Mammary epithelial cell (primary cell): ENCODE measurements at places on chromosomes 13 and 19.

DNA sequence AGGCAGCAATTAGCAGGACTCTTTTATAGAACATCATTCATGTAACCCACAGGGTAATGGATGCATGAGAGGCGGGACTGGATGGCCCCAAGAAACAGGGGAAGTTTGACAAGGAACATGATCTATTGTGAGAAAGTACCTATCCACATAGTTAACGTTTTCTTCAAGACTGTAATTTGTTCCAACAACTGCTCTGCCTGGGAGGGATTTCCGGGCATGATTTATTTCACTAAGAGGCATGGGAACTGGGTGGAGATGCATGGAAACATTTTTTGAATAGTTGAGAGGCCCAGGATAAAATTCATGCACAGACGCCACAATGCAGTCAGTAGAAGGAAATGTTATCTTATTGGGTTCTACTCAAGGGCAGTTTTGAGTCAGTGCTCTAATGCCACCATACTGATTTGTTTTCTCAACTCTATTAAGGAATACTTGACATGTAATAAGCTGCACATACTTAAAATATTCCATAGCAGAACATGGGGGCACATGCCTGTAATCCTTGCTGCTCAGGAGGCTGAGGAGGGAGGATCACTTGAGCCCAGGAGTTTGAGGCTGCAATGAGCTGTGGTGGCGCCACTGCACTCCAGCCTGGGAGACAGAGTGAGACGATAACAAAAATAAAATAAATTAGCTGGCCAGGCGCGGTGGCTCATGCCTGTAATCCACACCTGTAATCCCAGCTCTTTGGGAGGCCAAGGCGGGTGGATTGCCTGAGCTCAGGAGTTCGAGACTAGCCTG is 9.9 kb upstream of the ATG4D start:
- DNase-seq: peak; percentile 83

GRCh38 chr19:18521692-18522123 is at the start of gene ELL:
TSS of gene ELL (minus strand) at chr19:18522070. CDS start at chr19:18522055, 15 bp downstream.
- DNase-seq: no peak

GRCh38 chr13:50796463-50796862 is 47.0 kb downstream of the DLEU7 start:
- no peak for DNase-seq

GRCh38 chr19:51396175-51396574 is 5.8 kb upstream of the C19orf84 start:
- DNase-seq: no peak

DNA sequence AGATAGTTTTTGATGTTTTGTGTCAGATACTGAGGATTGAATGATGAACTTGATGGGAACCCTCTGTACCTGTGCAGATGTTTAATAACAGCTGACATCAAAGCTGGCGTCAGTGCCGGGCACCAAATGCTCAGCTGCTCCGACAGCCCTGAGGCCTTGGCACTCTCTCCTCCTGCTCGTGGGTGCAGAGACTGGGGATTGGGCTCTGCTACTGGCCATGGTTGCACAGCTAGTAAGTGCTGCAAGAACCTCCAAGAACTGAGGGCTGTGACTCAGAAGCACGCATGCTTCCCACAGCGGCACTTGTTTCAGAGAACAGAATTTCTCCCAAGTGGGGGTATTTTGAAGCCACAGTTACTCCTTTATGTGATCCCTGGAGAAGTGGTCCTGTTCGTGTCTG is 5.9 kb downstream of the LAMP1 start:
- no peak for DNase-seq

DNA sequence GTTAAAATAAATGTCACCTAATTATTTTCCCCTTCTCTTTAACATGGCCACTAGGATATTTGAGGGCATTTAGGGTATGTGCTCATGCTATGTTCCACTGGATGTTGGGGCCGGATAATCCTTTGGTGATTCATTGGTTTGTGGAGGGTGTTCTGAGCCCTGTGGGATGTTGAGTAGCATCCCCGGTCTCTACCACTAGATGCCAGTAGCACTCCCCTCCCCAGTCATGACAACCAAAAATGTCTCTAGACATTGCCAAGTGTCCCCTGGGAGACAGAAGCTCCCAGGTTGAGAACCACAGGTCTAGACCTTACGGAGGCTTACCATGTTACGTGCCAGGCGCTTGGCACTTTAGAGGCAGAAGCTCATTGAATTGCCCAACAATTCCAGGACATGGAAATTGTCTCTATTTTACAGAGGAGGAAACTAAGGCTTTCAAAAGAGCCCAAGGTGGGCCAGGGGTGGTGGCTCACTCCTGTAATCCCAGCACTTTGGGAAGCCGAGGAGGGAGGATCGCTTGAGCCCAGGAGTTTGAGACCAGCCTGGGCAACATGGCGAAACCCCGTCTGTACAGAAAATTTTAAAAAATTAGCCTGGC is 14.1 kb downstream of the SHANK1 start:
- DNase-seq: peak; percentile 50

GRCh38 chr13:40187324-40187795 is 479.1 kb downstream of the FOXO1 start:
- DNase-seq: no peak

DNA sequence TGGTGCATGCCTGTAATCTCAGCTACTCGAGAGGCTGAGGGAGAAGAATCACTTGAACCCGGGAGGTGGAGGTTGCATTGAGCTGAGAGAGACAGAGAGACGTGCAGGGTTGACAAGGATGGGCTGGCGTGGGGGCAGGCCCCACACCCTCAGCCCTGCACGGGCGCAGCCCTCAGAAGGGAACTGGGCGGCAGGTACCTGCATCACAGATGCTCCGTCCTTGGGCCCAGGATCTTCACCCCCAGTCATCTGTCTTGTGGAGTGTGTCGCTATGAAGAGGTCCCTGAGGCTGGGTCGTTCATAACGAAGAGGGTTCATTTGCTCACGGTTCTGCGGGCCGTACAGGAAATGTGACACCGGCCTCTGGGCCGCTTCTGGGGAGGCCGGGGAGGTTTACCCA is 20.3 kb downstream of the C2CD4C start:
- no peak for DNase-seq

DNA sequence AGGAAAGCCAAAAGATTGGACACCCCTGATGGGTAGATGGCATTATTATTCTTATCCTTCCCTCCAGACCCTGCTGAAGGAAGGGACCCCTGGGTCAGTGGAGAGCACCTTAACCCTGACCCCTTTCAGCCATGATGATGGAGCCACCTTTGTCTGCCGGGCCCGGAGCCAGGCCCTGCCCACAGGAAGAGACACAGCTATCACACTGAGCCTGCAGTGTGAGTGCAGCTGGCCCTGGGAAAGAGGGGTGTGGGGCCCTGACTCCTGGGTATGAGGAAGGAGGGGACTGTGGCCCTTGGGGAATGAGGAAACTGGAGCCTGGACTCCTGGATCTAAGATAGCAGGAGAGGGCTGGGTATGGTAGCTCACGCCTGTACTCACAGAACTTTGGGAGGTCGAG is 2.7 kb downstream of the KIRREL2 start:
- no peak for DNase-seq

DNA sequence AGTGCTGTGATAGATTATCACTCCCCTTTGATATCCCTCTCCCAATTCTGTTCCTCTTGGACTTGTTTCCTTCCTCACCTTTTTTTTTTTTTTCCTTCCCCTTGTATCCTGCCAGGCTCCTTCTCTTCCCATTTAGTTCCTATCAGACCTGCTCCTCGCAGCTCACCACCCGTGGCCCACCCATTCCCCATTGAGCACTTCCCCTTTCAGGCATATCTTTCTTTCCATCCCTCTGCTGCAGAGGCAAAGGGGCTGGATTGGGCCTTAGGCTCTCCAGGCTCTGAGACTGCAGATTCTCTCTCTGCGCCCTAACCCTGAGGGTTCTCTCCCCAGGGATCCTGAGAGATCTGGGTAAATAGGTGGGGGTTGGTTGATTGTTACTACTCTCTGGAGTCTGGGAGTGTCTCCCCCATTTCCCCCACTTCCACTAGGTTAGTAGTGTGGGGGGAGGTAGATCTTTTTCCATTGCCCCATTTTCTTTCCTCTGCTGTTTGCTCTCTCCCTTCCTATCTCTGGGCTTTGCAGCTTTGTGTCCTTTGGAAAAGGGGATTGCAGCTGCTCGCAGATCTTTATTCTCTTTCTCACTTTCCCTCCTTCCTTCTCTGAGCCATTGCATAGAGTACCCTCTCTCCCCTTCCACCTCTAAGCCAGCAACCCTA is 2.3 kb downstream of the ARHGAP35 start:
- DNase-seq: no peak

GRCh38 chr19:11984986-11985385 is 20.1 kb downstream of the ZNF763 start:
- DNase-seq: no peak

- no peak for DNase-seq
These were observed 1.7 kb downstream of the UTP14C start for GRCh38 chr13:52026246-52026626.

DNA sequence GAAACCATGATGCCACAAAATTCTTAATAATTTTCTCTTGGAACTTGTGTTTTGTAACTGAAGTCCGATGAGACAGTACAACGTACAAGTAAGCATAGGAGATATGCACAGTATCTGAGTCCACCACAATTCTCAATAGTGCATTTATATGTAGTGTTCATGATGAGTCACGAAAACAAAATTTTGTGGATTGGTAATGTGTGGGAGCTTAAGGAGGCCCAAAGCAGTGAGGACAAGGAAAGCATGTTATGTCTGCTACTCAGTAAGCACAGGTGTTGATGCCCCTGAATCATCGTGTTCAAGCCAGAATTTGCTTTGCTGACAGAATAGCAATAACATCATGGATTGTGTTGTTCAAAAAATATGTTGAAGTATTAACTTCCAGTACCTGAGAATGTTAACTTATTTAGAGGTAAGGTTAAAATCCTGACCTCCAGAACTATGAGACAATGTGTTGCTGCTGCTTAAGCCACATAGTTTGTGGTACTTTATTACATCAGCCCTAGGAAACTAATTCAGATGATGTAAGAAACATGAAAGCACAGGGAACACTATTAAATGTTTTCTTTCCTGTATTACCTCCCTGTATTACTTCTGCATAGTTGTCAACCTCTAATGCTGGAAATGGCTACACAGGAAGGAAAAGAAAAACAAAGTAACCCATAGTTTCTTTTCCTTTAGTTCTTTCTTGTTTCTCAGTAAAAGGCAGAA is 201.3 kb downstream of the SLITRK6 start:
- DNase-seq: peak; percentile 92

DNA sequence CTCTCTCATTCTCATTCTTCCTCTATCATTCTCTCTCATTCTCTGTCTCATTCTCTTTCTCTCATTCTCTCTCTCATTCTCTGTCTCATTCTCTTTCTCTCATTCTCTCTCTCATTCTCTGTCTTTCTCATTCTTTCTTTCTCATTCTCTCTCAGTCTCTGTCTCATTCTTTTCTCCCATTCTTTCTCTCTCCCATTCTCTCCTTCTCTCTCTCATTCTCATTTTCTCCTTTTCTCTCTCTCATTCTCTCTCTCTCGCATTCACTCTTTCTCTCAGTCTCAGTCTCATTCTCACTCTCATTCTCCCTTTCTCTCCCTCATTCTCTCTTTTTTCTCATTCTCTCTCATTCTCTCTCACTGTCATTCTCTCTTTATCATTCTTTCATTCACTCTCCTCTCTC is 152.0 kb upstream of the UQCRFS1 start:
- DNase-seq: no peak

GRCh38 chr13:59133903-59134302 is 1029.8 kb downstream of the DIAPH3 start:
- DNase-seq: no peak

- peak; percentile 99 for DNase-seq
These were observed at the start of gene TRIM28 for GRCh38 chr19:58543826-58544590. TSS of gene TRIM28 (plus strand) at chr19:58544064. CDS start at chr19:58544758, 694 bp downstream.

- DNase-seq: no peak
These were observed 6.6 kb upstream of the IGFL2 start for GRCh38 chr19:46141421-46141820.

DNA sequence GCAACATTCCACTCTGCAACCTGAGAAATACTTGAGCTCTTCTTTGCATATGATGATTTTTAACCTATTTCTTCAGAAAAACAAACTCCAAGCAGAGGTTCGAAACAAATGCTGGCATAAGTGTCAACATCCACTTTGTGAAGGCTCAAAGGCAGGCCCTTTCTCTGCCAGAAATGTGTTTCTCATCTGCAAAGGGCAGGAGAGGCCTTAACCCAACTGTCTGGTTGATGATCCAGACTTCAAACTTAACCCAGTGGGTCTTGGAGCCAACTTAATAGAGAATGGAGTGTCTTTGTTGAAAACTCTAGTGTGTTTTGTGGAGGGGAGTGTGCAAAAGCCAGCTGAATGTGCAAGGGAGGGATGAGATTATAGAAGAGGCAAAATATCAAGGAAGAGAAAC is 28.3 kb upstream of the ZNF507 start:
- no peak for DNase-seq

GRCh38 chr13:113083402-113084061 is 22.1 kb upstream of the F7 start:
- no peak for DNase-seq

DNA sequence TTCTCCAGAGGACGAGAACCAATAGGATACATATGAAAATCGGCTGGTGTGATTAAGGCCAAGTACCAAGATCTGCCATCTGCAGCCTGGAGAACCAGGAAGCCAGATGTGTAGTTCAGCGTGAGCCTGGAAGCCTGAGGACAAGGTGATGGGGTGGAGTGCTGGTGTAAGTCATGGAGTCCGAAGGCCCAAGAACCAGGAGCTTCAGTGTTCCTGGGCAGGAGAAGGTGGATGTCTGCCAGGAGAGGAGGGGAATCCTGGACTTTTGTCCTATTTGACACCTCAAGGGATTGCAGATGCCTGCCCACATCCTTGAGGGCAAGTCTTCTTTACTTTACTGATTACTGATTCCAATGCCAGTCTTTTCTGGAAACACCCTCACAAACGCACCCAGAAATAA is 71.5 kb downstream of the SPATA13 start:
- no peak for DNase-seq

- no peak for DNase-seq
These were observed 53.4 kb downstream of the KLF12 start for GRCh38 chr13:74080762-74081161.

DNA sequence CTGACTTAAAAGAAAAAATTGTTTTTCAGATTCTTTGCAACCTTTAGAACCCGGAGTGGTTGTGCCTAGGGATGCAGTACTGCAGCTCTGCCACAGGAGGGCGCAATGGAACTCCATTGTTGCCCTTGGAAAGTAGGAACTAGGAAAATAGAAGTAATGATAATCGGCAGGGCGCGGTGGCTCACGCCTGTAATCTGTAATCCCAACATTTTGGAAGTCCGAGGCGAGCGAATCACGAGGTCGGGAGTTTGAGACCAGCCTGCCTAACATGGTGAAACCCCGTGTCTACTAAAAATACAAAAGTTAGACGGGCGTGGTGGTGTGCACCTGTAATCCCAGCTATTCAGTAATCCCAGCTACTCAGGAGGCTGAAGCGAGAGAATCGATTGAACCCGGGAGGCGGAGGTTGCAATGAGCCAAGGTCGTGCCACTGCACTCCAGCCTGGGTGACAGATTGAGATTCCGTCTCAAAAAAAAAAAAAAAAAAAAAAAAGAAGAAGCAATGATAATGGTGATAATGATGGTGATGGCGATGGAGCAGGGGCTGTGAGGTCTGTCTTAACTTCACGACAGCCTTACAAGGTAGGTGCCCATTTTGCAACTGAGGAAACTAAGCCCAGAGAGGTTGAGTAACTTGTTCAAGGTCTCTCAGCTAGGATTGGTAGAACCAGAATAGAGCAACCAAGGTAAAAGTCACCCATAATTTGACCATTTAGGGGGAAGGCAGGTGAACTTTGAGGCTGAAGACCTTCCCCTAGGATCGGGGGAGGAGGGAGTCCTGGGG is 5.5 kb upstream of the ADAMTS10 start:
- no peak for DNase-seq
